ENCODE measurements at places on chromosomes 11 and 22.

- DNase-seq = no peak
Measured at GRCh38 chr11:72568861-72569260, 105.4 kb downstream of the PDE2A start.

- DNase-seq = no peak
Measured at GRCh38 chr11:120063686-120064340, 74.1 kb downstream of the TRIM29 start.

GRCh38 chr22:28951969-28952521, 68.7 kb downstream of the ZNRF3 start:
- DNase-seq = no peak

DNA sequence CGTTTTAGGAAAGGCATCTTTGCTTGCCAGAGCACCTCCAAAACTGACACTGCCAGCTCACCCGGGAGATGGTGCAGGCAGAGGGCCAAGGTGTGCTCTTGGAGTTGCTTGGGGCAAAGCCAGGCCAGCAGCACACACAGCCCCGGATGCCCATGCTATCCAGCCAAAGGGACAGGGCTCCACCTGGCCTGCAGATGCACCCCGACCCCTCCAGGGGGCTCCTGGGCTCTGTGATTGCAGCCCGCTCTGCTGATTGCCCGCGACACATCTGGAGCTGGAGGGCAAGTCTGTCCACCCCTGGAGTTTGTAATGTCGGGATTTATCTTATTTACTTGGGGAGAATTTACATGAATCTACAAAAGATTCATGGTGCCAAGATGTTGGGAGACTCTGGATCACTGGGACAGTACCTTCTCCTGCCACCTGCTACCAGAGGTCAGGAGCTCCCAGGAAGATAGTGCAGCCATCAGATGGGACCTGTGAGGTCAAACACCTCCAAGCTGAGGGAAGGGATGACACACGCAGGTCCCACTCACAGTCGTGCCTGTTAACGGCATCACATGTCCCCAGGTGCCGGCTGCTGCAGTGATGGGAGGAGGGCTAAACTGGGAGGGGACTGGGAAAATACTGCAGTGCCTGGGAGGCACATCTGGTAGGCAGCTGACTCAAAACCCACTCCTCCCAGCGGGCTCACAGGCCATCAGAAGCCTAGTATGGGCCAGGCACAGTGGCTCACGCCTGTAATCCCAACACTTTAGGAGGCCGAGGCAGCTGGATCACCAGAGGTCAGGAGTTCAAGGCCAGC, 17.2 kb downstream of the CBX7 start:
- DNase-seq = peak; percentile 44

- no peak for DNase-seq
Measured at GRCh38 chr11:95577716-95578460, 211.7 kb downstream of the FAM76B start.

Data from DND-41 (cell line).